ENCODE measurements at places on chromosomes 2 and 18. TPM values are rescaled to one million over a fixed set of nuclear protein-coding genes. Genes with fewer than 3 reads are reported as not detected.

- no peak for DNase-seq
These were observed 120.7 kb downstream of the NCK2 start for GRCh38 chr2:105865222-105865913.

GRCh38 chr2:167334146-167334742 lies 446.0 kb downstream of the XIRP2 start:
- no peak for DNase-seq

CFAP65 gene
- 1.1 TPM for polyA plus RNA-seq

SH3RF3 gene
- 0.81 TPM for polyA plus RNA-seq

DNA sequence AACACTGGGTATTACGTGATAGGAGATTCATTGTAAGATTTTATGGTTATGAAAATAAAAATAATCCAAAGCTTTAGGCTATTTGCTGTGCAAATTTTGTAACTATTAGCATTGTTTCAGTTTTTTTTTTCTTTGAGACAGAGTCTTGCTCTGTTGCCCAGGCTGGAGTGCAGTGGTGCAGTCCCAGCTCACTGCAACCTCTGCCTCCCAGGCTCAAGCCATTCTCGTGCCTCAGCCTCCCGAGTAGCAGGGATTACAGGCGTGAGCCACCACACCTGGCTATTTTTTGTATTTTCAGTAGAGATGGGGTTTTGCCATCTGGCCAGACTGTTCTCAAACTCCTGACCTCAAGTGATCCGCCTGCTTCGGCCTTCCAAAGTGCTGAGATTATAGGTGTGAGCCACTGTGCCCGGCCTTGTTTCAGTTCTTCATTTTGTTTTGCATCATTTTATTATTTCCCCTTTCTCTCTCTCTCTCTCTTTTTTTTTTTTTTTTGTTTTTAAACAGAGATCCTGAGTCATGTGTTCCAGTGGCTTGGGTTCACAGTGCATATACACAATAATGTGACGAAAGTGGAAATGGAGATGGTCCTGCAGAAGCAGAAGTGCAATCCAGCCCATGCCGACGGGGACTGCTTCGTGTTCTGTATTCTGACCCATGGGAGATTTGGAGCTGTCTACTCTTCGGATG lies 25.8 kb downstream of the CASP10 start:
- no peak for DNase-seq

GRCh38 chr2:180723712-180724111 lies 256.7 kb upstream of the UBE2E3 start:
- DNase-seq: no peak

- no peak for DNase-seq
These were observed 61.2 kb upstream of the CUL3 start for GRCh38 chr2:224646242-224646846.

DNA sequence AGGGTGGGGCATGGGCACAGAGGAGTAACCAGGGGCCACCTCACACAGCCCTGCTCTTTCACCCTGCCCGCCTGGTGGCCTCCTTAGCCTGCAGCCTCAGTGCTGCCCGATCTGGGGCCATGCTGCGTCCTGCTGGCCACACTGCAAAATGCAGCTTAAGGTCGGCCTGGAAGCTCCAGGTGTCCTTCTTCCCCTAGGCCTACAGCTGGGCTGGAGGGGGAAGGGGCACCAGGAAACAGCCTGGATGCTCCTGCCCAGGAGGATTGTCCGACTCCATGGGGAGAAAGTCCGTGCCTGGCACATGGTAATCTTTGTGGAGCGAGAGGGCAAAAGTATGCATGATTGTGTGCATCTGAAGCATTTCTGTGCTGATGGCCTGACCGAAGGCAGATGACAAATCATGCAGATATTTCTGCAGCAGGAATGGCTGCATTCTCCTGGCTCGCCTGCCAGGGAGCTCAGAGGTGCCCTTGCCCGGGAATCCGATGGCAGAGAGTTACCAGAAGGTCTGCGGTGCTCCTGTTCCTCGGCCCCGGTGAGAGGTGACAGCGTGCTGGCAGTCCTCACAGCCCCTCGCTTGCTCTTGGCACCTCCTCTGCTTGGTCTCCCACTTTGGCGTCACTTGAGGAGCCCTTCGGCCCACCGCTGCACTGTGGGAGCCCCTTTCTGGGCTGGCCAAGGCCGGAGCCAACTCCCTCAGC lies 12.8 kb upstream of the ALPP start:
- DNase-seq: no peak

CCDC138 gene
- polyA plus RNA-seq: 1.1 TPM

All from small intestine (tissue), 16 donors.